D341Med (cell line): ENCODE measurements at places on chromosomes 7 and 10.

- peak; percentile 66 for DNase-seq
Observed at GRCh38 chr10:43265799-43266721, 805 bp downstream of the RASGEF1A start.

DNA sequence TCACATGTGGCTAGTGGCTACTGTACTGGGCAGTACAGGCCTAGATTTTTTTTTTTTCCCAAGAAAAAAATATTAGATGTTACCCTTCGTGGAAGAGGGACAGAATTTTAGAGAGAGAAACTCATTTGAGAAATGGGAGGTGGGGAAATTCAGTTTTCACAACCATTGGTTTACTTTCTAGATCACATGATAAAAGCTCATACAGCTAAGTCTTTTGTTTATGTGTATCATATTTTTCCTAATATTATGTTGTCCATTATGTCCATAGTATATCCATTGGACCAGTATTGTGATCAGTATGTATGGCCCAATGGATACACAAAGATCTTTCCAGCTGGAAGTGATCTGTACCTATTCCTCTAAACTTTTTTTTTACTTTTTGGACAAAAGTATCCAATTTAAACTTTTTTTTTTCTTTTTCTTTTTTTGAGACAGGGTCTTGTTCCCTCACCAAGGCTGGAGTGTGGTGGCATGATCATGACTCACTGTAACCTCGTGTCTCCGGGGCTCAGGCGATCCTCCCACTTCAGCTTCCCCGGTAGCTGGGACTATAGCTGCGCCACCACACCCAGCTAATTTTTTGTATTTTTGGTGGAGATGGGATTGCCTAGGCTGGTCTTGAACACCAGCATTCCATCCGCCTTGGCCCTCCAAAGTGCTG, 4.1 kb downstream of the CALU start:
- DNase-seq = no peak

GRCh38 chr7:28669330-28669729, 257.0 kb downstream of the CREB5 start:
- DNase-seq = no peak

- no peak for DNase-seq
Observed at GRCh38 chr10:57098146-57098545, 737.1 kb upstream of the ZWINT start.

- DNase-seq = no peak
Observed at GRCh38 chr10:6259153-6259552, 56.4 kb downstream of the PFKFB3 start.

DNA sequence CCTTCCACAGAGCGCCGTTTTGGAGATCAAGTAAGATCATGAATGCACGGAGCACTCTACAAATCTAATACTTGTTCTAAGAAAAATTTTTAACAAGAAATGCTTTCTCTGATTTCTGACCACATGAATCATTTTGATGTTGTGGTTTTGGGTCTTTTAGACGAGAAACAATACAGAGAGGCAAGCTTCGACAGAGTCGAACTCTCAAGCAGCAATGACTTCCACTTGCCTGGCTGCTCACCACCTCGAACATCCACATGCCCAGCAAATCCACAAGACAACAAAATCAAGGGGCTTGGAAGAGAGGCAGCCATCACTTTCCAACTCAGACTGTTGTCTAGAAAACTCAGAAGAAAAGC, 69.4 kb upstream of the GSDME start:
- no peak for DNase-seq

DNA sequence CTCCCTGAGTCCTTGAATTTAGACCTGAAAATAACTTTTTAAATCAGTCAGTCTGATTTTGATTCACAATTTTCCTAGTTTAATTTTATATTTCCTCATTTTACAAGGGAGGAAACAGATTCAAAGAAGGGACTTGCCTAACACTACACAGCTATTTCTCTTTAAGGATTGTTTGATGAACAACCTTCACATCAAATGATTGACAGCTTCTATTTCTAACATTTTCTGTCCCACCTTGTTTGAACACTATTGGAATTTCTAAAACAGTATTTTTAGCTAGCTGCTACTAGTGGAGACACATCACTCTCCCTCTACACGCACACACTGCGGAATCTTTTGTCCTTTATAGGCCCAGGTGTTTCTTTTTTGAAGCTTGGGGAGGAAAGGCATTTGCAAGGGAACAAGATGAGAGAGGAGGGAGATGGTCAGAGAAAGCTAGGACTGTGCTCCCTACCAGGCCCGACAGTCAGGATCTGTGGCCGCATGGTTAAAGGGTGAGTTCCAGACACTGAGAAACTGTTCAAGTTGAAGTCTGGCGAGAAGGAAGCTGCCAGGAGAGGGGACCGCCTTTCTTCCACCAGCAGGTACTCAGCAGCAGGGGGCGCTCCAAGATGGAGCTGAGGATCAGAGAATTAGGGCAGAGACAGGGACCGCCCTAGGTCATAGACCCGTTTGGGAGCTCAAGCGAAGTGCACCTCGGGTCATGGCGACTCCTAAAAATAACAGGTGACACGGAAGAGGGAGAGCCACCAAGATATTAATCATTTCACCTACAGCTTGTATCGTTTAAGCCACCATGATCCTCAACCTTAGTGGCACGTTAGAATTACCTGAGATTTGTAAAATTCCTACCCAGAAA, 49.7 kb downstream of the DNAJC12 start:
- DNase-seq = peak; percentile 70

DNA sequence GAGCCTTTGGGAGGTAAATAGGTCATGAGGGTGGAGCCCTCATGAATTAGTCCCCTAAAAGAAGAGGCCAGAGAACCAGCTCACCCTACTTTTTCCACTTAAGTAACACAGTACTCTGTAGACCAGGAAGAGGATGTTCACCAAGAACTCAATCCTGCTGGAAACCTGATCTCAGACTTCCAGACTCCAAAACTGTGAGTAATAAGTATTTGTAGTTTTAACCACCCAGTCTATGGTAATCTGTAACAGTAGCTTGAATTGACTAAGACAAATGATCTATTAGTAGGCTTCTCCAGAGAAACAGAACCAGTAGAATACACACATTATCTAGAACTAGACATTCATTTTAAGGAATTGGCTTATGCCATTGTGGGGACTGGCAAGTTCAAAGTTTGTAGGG, 51.5 kb downstream of the ANKMY2 start:
- DNase-seq = no peak

GRCh38 chr7:135207406-135208101, 3.8 kb downstream of the WDR91 start:
- DNase-seq = no peak

DNA sequence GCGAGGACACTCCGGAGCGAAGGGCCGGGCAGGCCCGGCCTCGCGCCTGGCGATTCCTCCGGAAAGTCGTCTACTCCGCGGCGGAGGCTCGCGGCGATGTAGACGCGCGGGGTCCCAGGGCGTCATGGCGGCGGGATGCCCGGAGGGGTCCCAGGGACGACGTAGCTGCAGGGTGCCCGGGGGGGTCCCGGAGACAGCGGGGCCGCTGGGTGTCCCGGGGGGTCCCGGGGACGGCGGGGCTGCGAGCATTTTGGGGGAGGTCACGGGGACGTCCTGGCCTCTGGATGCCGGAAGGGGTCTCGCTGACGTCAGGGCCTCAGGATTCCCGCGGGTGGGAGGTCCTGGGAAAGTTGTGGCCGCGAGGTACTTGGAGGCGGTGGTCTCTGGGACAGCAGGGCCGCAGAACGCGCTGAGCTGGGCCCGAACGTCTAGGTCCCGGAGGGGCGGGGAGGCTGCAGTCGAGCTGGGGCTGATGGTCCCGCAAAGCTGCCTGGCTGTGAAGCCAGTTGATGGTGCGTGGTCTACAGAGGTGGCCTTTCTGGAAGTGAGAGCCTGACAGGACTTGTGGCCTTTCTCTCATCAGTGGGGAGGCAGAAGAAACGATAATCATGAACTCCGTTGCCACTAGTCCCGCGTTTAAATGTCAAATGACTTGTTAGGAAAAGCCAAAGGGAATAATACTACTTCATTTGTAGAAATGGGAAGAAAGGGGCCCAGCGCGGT, 637 bp downstream of the HSPA14 start:
- peak; percentile 65 for DNase-seq

DNA sequence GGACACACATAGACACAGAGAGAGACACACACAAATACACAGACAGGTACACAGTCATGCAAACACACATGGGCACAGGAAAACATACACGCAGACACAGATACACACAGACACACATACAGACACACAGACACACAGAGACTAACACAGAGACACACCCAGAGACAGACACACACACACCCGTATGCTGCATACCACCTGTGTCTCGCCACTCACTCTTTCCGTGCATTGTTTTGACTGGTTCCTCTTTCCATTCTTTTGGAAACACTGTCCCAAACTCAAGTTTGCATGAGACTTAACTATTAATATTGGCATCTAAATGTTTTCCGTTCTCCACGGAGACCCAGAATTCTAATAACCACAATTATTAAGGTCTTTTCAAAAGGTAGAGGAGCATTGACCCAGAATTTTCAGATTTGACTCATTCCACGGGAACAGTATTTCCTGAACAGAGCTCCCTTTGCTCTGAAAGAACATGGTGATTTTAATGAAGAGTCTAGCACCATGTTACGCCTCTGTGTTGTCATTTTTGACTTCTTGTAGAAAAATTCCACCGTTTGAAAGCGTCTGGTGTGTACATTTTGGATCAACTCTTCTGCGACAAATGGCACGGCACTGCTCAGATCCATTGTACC, 141.2 kb upstream of the RNF32 start:
- DNase-seq = no peak

- no peak for DNase-seq
Observed at GRCh38 chr7:27116962-27117886, 13.3 kb downstream of the HOXA4 start.

GRCh38 chr7:114922652-114923402, 933 bp downstream of the MDFIC start:
- peak; percentile 60 for DNase-seq

DNA sequence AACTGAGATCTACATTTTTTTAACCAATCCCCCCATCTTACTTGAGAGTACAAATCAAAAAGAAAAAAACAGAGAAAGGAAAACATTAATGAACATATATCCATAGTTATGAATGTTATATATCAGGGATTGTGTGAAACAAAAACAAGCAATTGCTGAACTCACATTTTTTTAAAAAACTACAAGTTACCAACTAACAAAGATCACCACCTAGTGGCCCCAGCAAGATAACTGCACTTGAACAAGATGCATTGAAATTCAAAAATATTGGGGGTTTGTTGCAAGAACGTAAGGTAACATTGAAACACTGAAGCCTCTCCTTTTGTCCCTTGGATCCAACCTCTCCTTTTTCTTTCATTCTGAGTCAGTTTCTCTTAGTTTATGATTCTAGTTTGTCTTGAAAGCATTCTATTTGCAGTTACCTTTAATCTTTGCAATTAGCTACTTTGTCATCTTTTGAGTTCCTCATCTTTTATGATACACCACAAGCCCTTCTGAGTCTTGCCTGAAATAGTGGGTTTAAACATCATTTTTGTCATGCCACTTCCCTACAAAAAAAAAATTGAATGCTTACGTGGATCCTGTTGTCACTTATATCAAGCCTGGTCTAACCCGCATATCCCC, 87.3 kb upstream of the TES start:
- peak; percentile 30 for DNase-seq
